ENCODE measurements at places on chromosomes 11 and 22.

DNA sequence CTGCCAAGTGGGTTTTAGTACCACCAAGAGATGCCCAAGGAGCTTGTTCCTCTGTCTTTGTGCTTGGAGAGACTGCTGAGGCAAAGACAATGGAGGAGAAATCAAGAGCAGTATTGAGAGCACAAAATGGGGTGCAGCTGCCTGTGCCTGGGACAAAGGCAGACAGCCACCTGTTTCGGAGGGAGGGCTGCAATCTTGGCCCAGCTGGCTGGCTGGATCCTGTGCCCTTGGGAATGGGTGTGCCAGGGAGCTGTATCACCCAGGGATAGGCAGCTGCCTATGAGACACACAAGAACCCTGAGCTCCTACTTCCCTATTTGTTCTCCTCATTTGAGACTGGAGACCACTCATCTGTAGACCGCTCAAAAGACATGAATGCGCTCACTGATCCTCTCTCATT lies 23.3 kb upstream of the CHRM4 start:
- DNase-seq = no peak

DNA sequence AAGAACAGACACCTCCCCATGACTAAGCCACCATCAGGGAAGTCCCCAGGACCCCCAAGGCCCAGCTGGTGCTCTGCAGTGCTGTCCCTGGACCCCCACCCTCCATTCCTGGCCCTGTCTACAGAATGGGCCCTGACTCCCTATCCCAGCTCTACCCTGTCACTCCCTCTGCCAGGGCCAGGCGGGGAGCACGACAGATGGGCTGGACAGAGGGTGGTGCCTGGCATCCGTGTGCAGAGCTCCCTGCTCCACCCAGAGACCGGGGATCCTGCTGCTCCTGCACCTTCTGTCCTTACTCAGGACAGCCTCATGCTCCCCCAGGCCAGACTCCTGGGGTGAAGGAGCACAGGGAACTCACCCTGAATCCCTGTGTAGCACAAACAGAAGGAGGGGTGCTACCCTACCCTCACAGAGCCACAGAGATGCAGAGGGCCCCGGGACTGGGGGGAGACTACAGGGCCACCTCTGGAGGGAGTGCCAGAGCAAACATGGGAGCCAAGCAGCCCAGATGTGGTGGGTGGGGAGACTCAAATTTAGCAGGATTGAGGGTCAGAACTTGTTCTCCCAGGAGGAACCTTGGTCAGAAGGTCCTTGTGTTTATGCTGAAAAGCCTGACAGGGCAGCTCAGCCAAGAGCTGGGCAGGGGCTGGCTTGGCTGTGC lies 2.0 kb downstream of the ARVCF start:
- DNase-seq = no peak

- DNase-seq = no peak
Measured at GRCh38 chr11:76707293-76707825, 36.8 kb upstream of the LRRC32 start.

DNA sequence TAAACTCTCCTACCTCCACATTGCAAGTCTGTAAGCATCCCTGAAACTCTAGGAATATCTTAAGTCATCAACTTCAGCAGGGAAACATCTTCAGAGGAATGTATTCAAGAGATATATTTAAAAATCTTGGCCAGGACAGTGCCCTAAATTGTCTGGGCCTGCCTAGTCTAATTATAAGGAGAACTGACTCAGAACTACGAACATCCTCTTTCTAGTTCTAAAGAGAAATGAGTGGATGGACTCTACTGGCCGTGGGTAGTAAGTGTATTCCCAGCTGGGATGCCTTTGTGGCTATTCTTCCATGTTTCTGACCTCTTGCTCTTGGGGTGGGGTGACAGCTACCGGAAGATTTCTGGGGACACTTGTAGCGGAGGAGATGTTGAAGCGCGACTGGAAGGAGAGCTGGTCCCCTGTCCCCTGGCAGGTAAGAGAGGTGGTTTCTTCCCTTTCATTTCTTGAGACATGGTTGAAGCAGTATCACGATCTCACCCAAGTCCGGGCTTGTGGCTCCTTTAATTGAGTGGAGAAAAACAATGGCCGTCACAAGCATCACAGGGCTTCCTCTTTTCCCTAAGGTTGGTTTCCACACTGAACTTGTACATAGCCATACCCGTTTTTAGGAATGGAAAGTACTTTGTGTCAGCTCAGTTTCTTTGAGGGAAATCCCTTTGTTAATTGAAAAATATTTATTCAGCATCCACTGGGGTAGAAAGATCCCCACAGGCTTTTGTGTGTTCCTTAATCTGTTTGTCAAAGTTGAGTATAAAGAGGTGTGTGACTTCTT lies 97.7 kb upstream of the SORL1-AS1 start:
- no peak for DNase-seq

GRCh38 chr11:65968600-65969482 lies 7.3 kb downstream of the SART1 start:
- no peak for DNase-seq

DNA sequence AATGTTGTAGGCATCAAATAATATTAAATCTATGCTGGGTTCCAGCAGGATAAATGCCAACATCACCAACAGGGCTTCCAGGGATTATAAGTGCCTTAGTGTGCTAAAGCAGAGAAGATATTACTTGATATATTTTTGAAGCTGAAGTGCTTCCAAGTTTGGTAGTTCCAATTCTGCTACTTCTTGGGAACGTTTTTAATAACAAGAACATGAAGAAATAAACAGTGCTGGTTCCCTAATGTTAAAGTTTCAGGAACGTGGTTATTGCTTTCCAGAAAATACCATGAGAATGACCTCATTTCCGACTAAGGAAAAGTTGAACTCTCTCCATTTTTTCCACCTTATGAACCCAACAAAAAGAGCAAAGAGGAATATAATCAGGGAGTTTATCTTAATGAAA lies 4.6 kb upstream of the RNF185 start:
- no peak for DNase-seq

DNA sequence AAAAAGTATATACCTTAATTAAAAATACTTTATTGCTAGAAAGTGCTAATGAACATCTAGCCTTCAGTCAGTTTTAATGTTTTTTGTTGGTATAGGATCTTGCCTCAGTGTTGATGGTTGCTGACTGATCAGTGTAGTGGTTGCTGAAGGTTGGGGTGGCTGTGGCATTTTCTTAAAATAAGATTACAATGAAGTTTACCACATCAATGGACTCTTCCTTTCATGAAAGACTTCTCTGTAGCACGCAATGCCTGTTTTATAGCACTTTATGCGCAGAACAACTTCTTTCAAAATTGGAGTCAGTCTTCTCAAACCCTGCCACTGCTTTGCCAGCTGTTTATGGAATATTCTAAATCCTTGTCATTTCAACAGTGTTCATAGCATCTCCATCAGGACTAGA lies 50.6 kb downstream of the LDLRAD3 start:
- DNase-seq = no peak

DNA sequence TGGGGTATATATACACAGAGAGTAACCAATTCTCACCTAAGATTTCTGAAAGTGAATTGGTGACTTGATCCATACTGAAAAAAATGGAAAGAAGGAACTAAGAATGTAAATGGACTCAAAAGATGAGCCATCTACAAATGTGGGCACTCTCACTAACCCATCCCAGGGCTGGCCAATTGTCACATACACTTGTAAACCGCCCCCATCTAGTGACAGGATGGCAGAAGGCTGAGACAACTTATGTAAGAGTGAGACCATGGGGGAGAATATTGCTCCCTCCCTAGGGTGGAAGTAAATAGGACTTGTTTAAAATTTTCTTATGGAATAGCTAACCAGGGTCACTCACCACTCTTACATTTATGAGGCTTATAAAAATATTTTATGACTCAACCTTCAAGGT lies 377.1 kb upstream of the ISX start:
- DNase-seq = no peak

DNA sequence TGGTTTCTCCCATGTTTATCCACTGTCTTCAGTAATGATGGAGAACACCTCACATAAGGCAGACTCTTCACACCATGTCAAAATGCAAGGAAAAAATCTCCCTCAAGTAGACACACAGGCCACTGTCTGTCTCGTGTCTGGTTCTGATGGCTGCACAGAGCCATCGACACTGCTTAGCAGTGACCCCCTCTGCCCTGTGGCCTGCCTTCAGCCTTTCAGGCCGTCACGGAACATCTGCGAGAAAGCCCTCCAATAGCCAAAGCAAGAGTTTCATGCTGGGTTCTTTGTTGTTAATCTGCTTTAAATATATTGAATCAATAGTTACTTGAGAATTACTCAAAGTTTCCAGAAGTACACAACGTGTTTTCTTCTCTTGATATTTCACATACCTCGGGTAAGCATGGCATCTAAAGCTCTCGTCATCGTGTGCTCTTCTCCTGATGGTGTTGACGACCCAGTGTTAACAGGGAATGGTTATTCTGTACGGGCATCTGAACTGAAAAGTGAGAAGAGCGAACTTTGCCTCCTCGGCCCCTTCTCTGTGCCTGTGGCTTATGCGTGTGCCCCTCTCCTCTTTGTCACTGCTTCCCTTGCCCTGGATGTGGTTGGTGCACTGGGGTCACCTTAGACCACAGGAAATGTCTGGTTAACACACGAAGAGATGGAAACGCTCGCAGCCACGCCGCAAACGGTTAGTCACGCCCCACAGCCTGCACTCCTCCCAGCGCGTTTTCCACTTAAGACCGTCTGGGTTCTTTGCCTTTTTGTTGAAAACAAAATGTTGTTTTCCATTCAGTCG lies 33.4 kb upstream of the CTTN start:
- DNase-seq = no peak

GRCh38 chr22:40156001-40156516 lies 21.7 kb upstream of the TNRC6B start:
- peak; percentile 50 for DNase-seq

DNA sequence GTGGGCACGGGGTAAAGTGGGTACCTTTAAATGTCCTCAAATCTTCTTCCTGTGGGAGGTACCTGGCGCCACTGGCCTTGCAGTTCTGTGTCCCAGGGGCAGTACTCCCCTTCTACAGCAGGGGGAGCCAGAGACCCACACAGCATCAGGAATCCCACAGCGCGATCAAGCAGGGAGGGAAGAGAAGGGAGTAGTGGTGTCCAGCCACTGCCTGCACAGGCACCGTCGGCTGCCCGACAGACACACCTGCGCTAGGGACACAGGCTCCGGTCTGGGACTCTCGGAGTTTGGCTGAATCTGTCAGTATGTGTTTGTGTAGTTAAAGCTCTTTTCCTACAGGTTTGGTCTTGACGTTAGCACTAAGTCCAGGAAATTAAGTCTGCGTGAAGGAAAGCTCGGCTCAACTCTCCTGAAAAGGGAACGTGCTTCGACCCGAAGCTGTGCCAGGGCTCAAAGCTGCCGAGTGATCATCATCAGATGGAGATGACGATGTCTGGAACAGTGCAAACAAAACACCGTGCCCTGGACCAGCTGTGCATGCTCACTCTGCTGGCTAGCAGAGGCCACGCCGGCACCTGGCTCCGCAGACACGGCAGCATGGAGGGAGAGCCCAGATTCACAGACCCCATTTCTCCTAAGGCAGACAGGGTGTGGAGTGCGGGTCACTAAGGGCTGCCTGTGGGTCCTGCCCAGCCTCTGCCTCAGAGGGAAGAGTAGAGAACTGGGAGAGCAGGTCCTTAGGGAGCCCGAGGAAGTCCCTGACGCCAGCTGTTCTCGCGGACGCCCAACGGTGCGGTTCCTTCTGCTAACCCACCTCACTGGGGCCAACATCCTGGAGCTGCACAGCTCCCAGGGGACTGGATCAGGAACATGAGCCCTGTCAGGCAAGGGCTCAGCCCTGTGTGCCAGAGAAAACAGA lies 56.0 kb upstream of the BID start:
- peak; percentile 60 for DNase-seq

GRCh38 chr11:10477690-10478046 lies 22.6 kb downstream of the AMPD3 start:
- DNase-seq = no peak

GRCh38 chr22:37639070-37639760 lies at the start of gene SH3BP1:
Gene SH3BP1, plus strand, starts transcription at chr22:37639669. Its CDS starts 119 bp downstream, at chr22:37639788.
- DNase-seq = no peak

DNA sequence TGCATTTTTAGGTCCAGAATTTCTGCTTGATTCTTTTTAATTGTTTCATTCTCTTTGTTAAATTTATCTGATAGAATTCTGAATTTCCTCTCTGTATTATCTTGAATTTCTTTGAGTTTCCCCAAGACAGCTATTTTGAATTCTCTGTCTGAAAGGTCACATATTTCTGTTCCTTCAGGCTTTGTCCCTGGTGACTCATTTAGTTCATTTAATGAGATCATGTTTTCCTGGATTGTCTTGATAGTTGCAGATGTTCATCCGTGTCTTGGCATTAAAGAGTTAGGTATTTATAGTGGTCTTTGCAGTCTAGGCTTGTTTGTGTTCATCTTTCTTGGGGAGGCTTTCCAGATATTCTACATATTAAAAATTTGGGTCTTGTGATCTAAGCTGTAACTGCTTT lies 694.8 kb upstream of the CCDC179 start:
- no peak for DNase-seq

- no peak for DNase-seq
Measured at GRCh38 chr22:24550028-24550901, 4.7 kb downstream of the GUCD1 start.

- DNase-seq = no peak
Measured at GRCh38 chr11:105274631-105275030, 135.1 kb upstream of the CARD18 start.

DNA sequence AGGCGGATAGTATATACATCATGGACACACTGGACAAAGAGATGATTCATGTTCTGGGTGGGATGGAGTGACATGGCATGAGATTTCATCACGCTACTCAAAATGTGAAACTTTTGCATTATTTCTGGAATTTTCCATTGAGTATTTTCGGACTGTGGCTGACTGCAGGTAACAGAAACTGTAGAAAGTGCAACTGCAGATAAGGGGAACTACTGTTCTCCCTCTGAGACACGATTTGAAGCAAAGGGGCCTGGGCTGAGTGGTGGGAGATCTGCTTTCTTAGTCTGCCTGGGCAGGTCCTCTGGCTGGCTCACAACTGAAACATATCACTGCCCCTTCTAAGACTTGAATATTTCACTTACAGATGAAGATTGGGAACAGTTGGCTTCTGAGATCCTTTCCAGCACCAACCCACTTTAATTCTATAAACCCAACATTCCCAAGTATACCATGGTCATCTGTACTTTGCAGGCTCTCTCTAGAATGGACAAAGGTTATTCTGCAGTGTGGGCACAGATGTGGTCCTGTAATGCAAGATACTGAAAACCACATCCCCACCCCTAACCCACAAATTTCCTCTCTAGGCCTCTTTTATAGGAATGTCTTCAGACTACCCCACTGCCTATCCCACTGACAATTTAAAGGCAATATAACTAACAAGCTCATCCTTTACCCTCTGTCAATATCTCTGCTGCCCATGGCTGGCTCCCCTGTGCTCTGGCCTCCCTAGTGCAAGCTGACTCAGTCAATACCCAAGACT lies 121.1 kb downstream of the KCNC1 start:
- DNase-seq = no peak

DNA sequence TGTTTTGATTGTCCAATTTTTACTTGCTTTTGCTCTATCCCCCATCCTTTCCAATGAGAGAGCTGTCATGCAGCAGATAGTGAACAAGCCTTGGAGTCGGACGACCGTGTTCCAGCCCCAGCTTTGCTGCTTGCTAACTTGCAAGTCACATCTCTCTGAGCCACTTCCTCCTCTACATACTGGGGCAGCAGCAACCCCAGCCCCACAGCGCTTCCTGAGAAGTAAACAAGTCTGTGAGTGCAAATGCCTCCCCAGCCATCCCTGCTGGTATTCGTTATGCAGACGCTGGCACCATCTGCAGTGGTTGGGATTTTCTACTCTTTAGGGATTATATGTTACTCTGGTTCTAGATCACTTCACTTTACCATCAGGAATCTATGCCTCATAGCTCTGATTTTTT lies 35.0 kb downstream of the TPBGL start:
- DNase-seq = no peak
